ENCODE measurements at places on chromosomes 11 and 22.

- no peak for DNase-seq
These were observed 3.0 kb downstream of the JAM3 start for GRCh38 chr11:134071766-134072402.

- DNase-seq, result no peak
These were observed 55.0 kb downstream of the ZNRF3 start for GRCh38 chr22:28938286-28938833.

DNA sequence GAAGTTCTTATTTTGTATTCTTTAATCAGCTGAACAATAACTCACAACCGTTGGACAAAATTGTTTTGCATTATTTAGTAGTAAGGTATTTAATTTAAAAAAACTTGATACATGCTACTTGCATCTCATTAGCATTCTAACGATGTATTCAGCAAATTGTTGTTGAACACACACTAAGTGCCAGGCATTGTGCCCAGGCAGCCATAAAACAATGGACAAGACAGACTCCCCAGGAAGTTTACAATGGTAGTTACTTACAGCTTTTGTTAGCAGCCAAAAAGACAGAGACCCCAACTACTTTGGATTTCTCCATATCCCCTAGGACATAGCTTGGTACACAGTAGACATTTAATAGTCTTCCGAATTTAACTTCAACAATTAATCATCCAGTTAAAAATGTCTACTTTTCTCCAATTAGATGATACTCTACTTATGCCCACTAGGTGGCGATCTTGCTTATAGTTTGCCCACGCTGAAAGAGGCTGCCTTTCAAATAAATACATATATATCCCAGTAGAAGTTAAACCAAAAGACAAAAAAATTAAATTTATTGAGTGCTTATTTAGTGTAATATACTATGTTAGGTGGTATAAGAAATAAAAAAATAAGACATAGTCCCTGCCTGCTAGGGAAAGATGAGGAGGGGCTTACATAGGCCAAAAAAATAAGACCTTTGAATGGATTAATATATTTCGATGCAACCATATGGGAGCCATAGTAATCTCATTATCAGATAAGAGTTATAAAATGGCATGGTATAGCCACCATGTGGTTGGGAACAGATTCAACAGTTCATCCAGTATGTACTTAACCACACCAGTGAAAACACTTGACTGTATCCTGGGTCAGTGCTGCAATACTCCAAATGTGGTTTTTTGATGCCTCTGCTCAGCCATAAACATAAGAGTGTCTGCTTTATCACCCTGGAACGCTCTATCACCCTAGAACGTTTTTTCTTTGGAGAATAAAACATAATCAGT is 2.0 kb upstream of the FJX1 start:
- DNase-seq, result no peak

DNA sequence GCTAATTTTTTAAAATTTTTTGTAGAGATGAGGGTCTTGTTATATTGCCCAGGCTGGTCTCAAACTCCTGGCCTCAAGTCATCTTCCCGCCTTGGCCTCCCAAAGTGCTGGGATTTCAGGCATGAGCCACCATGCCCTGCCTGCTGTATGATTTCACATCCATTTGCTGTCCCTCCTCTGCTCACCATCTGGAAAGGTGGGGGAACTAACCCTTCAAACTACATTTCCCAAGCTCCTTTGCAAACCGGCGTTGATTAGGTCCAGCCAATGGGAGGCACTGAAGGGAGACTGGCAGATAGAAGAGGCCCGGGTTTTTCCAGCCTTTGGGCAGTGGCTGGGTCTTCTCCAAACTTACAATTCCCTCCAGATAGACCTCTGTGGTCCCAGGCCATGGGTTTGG is 19.3 kb downstream of the RFPL1 start:
- no peak for DNase-seq

- no peak for DNase-seq
These were observed 12.5 kb downstream of the CREB3L1 start for GRCh38 chr11:46290011-46290410.

- no peak for DNase-seq
These were observed 108.9 kb downstream of the CD44 start for GRCh38 chr11:35247863-35248262.

GRCh38 chr11:43955381-43956118 is 13.1 kb downstream of the C11orf96 start:
- DNase-seq, result no peak

DNA sequence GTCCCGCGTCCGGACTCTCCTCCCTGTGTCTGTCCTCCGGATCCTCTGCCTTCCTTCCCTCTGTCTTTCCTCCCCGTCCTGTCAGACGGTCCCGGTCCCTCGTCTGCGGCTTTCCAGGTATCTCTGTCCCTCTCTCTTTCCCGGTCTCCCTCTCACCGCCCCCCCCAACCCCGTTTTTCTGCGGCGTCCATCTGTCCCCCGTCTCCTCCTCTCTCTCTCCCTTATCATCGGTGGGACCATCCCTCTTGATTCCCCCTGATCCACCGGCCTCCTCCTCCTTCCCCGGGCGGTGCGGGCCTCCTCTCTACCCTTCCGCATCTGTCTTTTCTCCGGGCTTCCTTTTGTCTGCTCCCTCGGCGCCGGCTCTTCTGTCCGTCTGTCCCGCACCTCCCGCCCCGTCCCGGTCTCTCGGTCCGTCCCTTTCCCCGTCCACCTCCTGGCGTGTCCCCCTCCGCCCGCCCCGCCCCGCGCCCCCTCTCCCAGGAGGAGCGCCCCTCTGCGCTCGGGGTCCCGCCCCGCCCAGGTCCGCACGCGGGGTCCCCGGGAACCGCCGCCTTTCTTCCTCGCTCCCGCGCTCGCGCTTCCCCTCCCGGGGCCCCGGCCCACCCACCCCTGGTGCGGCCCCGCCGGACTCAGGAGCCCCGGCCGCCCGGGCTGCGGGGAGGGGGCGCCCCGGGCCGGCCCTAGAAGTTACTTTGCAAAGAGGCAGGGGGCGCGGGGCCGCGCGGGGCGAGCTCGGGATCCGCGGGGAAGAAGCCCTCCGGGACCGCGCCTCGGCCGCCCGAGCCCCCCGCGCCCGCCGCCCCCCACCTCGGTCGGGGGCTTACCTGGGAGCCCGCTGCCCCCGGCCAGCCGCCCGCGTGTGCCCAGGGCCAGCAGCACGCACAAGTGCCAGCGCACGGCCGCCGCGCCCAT is 568 bp downstream of the SCUBE1 start:
- no peak for DNase-seq

DNA sequence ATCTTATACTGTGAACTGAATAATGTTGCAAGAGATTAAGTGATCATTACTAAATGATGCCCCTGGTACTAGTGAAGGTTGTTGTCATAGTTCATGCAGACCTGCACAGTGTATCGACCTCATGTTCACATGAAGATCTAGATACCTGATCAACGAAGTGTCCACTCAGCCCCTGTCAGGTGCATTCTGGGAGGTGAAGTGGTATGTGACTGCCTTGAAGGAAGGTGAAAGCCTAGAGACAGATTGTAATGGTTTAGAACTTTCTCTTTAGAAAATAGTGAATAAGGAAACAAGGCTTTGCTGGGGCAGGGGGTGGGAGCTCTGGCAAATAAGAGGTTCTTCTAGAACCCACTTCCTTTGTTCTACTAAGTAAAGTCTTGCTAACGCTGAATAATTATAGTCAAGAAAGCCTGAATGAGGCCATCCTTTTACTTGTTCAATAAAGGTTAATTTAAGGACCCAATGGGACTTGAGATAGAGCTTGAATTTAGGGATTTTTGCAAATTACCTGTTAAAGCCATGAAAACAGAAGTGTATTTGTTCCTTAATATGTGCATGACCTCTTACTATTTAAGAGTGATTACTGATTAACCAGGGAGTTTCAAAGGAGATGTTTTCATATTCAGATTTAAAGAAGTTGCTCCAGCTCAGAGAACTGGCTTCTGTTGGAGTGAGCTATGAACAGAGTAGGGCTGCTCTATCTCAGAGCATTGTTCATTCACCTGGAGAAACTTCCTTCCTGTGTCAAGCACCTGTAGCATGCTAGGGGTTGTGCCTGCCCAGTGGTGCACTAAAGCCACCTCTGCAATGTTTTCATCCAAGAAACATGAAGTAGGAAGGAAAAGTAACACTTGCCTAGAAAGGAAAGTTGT is 45.3 kb downstream of the C22orf31 start:
- DNase-seq, result no peak

GRCh38 chr11:8640267-8640906 is 42.1 kb downstream of the TRIM66 start:
- DNase-seq, result no peak

GRCh38 chr11:128962896-128963295 is 20.2 kb upstream of the TP53AIP1 start:
- DNase-seq, result no peak

GRCh38 chr11:118615282-118615975 is 8.0 kb downstream of the PHLDB1 start:
- no peak for DNase-seq

DNA sequence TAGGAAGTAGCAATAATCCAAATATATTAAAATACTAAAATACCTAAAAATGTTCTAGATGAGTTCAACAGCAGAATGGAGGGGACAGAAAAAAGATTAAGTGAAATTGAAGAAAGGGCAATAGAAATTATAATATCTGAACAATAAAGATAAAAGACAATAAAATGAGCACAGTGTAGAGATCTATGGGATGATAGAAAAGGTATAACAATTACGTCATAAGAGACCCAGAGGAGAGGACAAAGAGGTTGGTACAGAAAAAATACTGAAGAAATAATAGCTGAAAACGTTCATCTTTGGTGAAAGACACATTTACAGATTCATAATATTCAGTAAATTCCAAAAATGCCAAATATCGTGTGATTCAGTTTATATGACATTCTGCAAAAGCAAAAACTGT is 143.4 kb downstream of the TMEM135 start:
- no peak for DNase-seq

DNA sequence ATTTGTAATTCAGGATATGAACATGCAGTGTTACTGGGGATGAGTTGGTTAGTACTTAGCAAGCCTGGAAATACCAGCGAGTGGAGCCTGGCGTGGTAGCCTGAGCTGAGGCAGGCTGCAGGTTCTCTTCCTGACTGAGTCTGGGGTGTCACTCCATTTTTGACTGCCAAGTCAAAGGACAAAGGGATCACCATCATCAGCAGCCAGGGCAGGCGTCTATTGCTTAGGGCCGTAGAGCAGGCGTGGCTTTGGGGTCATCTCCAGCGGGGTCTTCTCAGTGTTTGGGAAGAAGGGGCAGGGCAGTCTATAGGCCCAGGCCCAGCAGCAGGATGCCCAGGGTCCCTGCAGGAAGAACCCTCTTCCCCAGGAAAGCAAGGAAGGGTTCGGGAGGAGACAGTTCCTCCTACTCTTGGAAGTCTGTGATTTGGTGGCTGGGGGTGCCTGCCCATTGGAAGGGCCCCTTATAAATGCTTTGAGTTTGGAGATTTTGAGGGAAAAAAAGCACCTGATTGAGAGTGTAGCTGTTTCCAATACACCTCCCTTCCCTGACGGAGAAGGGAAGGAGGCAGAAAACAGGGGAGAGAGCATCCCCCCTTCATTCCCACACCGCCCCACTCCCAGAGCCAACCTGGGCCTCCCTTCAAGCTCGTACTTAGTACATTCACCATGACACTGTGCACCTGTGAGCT is 51.5 kb upstream of the SPATA19 start:
- DNase-seq, result no peak

DNA sequence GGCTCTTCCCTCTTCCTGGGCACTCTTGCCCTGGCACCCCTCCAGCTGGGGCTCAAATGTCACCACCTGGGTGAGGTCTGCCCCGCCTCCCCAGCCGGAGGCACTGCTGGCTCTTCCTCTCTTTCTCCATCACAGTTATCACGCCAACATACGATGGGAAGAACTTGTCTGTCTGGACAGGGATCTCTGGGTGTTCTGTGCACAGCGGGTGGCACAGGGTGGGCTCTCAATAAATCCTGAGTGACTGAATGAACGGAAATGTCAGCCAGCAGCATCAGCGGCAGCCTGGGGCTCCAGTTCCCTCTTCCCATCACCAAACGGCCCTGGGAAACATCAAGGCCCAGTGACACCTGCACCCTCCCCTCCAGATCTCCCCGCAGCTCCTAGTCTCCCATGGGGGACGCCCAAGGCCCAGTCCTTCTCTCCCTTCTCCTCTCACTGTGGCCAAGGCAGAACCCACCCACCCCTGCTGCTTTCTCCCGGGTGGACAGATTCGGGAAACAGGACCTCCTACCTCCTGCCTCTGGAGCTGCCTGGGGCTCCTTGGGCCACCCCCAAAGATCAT is 440 bp upstream of the SLC25A45 start:
- DNase-seq, result no peak

GRCh38 chr11:67545280-67545679 is 22.0 kb upstream of the CABP2 start:
- no peak for DNase-seq

GRCh38 chr11:54946424-54946823 is 239.8 kb downstream of the OR4A5 start:
- no peak for DNase-seq

GRCh38 chr11:74783241-74783871 is 34.7 kb downstream of the RNF169 start:
- no peak for DNase-seq

DNA sequence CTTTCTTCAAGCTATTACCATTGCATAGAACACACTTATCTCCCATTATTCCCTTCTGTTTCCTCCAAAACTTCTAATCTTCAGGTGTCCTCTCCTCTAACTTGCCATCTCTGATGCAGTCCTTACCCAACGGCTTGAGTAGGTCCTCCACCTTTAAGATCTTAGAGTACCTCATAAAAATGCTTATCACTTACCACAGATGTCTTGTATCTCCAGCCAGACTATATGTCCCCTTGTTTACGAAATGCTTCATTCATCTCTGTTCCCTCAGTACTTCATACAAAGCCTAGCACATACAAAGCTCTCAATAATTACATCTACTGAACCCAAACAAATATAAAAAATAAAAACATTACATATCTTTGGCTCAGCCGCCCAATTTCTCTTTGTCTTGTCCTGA is 49.2 kb downstream of the PAK1 start:
- no peak for DNase-seq

DNA sequence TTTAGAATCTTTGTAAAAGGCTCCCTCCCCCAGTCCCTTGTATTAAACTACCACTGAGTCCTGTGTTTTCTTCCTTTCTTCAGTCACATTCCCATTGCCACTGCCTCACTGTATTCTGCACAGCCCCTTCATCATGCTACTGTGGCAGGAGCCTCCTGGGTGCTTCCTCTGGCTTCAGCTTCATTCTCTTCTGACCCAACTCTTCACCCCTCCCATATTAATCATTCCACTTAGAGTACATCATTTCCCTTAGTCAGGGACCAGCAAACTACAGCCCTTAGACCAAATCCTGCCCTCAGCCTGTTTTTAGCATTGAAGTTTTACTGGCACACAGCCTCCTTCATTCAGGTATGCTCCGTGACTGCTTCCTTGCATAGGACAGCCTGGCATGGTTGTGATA is 127.7 kb upstream of the MTNR1B start:
- DNase-seq, result no peak

- no peak for DNase-seq
These were observed 24.1 kb upstream of the WNT7B start for GRCh38 chr22:46001046-46001425.

Measured in stimulated activated CD8-positive, alpha-beta memory T cell treated with anti-CD3 and anti-CD28 coated beads, Interleukin-7, amount 100 ng/mL, for 1 hour (primary cell).